ENCODE measurements at places on chromosomes 12 and 14.

DNA sequence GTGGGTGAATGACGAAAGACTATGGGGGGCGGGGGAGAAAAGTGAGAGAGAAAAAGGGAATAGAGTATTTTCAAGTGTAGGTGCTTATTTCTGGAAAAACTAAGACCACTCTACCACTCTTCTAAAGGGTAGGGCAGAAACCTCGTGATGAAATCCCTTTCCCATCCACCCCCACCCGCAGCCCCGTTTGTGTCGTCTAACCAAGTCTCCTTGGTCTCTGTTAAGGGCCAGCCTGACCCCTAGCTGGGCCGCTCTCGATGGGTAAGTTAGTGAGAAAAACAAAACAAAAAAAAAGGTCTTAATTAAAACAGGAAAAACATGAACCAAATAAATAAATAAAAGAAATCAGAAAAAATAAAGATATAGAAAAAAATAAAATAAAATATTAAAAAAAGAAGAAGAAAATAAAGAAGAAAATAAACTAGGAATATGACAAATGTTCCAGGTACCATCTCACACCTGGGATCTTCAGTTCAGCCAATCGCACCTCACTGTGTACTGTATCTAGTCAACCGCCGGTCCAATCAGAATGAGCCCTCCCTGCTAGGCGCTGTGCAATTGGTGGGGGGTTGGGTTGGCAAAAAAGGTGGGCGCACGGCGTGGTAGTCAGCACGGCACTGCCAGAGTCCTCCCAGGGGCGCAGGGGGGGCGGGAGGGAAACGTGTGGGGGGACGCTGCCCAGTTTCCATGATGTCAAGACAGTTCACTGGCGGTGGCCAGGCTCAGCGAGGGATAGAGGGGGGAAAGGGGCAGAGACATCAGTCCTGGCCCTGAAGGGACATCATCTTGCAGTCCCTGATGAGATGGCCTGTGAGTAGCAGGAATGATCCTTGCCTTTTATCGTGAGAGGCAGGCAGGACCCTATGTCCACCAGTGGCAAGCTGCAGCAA lies 9.8 kb upstream of the CDH24 start:
- no peak for DNase-seq

DNA sequence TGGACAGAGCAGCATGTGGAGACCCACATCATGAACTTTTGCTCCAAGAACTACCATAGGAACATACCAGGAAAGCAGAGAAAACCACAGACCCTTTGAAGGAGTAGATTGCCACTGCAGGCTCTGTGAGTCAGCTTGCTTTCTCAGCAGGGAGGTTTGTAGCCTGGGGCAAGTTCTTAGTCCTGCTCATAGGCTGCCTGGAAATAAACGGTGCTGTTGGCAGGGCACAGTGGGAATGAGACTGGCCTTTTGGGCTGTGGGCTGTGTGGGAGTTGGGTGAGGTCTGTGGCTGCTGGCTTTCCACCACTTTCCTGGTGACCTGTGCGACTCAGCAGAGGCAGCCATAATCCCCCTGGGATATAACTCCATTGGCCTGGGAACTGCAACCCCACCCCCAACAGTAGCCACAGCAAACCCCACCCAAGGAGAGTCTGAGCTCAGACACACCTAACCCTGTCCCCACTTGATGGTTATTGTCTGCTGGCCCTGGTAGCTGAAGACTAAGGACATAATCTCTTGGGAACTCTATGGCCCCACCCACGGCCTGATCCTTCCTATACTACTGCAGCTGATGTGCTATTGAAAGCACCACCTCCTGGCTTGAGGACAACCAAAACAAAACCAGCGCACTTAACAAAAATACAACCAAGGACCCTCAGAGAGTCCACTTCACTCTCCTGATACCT lies 192.1 kb upstream of the GARIN6 start:
- peak; percentile 97 for DNase-seq

DNA sequence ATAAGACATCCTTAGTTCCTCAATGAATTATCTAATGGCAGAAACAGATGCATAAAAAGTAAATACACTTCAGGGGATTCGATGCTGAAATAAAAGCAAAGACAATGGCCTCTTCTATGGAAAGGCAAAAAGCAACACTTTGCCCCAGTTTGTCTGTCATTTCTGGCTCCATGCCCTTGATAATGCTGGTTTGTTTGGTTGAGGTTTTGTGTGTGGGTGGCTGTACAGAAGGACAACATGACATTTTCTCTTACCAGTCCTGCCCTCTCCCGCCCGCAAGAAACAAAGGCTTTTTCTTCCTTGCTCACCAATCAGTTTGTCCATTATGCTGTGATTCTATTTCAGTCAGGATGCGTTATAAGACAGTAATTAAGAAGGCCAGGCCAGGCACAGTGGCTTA lies 18.1 kb upstream of the WDR89 start:
- no peak for DNase-seq

DNA sequence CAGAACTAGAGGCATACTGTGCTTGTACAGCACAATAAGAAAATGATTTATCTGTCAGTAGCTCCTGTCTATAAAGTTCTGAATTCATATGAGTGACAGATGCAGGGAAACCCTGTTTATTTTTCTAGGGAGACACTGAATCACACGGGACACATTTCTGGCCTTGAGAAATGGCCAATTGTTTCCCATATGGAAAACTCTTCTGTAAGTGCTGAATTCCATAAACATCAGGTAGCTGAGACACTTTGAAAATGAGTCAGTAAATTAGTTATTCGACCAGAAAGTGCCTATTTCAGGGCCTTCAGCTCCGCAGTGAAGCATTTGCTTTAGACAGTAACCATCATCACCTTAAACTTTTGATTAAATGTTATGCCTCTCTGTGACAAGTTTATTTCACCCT lies 184.4 kb downstream of the TMEM132D start:
- no peak for DNase-seq

DNA sequence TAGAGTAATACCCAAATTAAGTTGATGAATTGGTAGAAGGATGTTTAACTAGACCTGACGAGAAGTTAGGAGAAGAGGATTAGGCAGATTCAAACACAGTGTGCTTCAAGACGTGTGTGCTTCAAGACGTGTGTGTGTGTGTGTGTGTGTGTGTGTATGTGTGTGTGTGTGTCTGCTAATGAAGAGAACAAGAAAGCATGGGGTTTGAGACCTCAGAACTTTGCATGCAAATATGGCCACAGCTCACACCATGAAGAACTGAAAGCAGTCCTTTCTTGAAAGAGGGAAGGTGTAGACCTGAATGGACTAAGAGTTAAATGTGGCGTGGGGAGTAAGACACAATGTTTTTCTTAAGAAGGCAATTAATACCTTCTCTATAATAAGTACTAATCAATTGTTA lies 32.5 kb upstream of the SSPN start:
- DNase-seq, result no peak

GRCh38 chr12:3667485-3667884 lies 85.4 kb downstream of the CRACR2A start:
- DNase-seq, result no peak

GRCh38 chr12:45655186-45655585 lies 74.3 kb upstream of the ARID2 start:
- DNase-seq, result peak; percentile 10

Data from ACHN (cell line).